ENCODE measurements at places on chromosomes 1 and 21. TPM values are rescaled to one million over a fixed set of nuclear protein-coding genes. Genes with fewer than 3 reads are reported as not detected.

The HPDL gene
- 55.2 TPM for total RNA-seq

The PM20D1 gene
- total RNA-seq, result 0.31 TPM

The NR1I3 gene
- total RNA-seq, result not detected

The RXRG gene
- total RNA-seq, result not detected

The ANKRD65 gene
- total RNA-seq, result not detected

The IGSF9 gene
- not detected for total RNA-seq

Measured in activated CD8-positive, alpha-beta memory T cell treated with anti-CD3 and anti-CD28 coated beads for 36 hours (primary cell).